Natural killer cell (primary cell): ENCODE measurements at places on chromosomes 7 and 10. TPM values are rescaled to one million over a fixed set of nuclear protein-coding genes. Genes with fewer than 3 reads are reported as not detected.
A peak's percentile ranks its signal among the peaks of the same experiment; 100 is the strongest.

Gene LOXL4
- total RNA-seq = not detected

Gene CRHR2
- total RNA-seq = not detected

DNA sequence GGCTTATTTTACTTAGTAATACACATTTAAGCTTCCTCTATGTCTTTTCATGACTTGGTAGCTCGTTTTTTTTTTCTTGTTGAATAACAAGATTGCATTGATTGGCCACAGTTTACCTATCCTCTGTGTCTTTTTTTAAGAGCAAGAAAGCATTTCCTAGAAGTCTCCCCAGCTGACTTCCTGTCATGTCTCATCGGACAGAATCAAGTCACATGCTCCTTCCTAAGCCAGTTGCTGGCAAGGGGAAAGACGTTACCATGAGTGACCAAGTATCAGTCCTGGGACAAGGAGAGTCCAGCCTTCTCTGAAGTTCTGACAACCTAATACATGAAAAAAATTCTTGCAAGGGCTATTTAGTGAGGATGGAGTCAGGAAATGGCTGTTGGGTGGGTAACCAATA, 24.9 kb upstream of the SFRP5 start:
- H3K36me3 ChIP-seq = no peaks in the 10 kb centered on the region
- H3K4me3 ChIP-seq = peak overlapping the region; percentile 36
- no peaks in the 10 kb centered on the region for H3K27me3 ChIP-seq
- peak overlapping the region; percentile 57 for H3K27ac ChIP-seq

DNA sequence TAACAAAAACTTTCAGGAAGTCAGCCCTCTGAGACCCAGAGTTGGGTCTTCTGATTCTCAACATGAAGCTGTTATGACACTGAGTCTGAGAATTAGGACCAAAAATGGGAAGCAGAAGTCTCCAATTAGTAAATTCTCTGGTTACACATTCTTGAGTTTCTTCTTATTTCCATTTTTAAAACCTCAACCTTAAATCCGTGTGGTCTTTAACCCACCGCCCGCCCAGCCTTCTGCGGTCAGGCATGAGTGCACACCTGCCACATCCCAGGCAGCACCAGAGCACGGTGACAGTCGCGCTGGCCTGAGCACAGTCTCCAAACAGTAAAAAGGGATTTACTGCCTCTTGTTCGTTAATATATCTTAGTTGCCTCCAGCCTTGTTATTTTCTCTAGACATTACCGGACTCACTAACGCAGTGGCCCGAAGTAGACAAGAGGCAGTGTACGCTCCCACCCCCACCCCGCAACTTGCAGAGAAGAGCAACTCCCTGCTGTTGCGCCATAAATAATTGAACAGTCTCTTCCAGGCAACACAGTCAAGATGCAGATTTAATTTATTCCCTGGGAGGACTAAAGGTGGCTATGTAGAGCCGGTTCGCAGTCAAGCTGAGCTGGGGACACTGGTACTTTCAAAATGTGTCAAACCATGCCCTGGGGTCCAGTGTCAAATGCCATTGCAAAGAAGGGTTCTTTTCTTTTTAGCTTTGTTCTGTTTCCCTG, 147.0 kb upstream of the CELF2 start:
- H3K4me1 ChIP-seq = no peaks in the 10 kb centered on the region
- no peak overlapping the region for H3K27ac ChIP-seq
- no peak for DNase-seq
- no peaks in the 10 kb centered on the region for H3K27me3 ChIP-seq
- H3K4me3 ChIP-seq = no peak overlapping the region

Gene EBF3
- not detected for total RNA-seq

Gene TMEM140
- 76.9 TPM for total RNA-seq

DNA sequence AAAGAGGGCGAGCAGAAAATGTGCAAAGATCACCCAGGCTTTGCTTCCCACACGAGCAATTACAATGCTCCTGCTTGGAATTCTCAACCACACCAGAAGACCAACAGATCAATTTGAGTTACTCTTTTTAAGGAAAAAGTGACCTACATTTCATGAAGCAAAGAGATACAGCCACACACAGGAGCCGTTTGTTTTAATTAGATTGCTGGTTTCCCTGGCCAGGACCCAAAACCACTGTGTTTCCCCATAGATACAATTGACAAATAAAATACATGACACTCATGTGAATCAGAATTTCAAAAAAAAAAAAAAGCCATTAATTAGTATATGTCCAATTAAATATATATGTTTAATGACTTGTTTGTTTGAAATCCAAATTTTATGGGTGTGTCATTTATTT, 458.3 kb downstream of the PLXDC2 start:
- no peaks in the 10 kb centered on the region for H3K4me1 ChIP-seq
- H3K36me3 ChIP-seq = no peaks in the 10 kb centered on the region
- no peaks in the 10 kb centered on the region for H3K27me3 ChIP-seq
- DNase-seq = no peak
- no peak overlapping the region for H3K27ac ChIP-seq

GRCh38 chr10:97701438-97702069, 12.0 kb upstream of the MARVELD1 start:
- H3K27me3 ChIP-seq = no peaks in the 10 kb centered on the region
- H3K27ac ChIP-seq = no peak overlapping the region
- no peak overlapping the region for H3K4me3 ChIP-seq
- H3K36me3 ChIP-seq = no peaks in the 10 kb centered on the region
- peak; percentile 81 for DNase-seq
- peaks cover 3% of the 10 kb centered on the region for H3K4me1 ChIP-seq

Gene SLC26A5
- not detected for total RNA-seq

GRCh38 chr7:93690021-93690420, 115.5 kb upstream of the CALCR start:
- DNase-seq = no peak
- H3K4me3 ChIP-seq = no peak overlapping the region
- no peaks in the 10 kb centered on the region for H3K4me1 ChIP-seq
